Activated CD4-positive, alpha-beta T cell treated with anti-CD3 and anti-CD28 coated beads, Interleukin-2, amount 10 ng/mL, durations not matched to agents 7 days and 5 days (primary cell): ENCODE measurements at places on chromosomes 5 and 9.

- H3K4me3 ChIP-seq, result no peak overlapping the region
- H3K27ac ChIP-seq, result no peak overlapping the region
- H3K27me3 ChIP-seq, result no peaks in the 10 kb centered on the region
- DNase-seq, result no peak
- no peaks in the 10 kb centered on the region for H3K36me3 ChIP-seq
Measured at GRCh38 chr5:53378590-53379247, 101.7 kb upstream of the FST start.

DNA sequence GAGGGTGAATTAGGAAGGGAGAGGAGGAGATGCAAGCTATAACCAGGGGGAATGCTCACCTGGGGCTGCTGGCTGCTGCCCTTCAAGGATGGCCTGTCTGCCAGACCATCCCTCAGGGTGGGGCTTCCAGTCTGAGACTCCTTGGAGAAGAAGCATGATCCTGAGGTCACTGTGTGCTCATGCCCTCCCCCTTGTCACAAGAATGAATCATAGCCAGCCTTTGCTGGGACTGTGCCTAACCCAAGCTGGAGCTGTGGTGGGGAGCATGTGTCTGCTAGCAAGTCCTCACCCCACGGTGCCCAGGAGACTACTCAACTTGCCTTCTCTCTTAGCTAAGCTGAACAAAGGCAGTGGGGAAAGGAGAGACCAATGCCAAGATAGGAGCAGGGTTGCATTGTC lies 463.6 kb downstream of the SPOCK1 start:
- H3K27me3 ChIP-seq, result no peaks in the 10 kb centered on the region
- no peak for DNase-seq
- H3K27ac ChIP-seq, result no peak overlapping the region
- no peaks in the 10 kb centered on the region for H3K36me3 ChIP-seq
- H3K4me1 ChIP-seq, result no peaks in the 10 kb centered on the region

- no peak for DNase-seq
- no peaks in the 10 kb centered on the region for H3K36me3 ChIP-seq
- H3K4me1 ChIP-seq, result no peaks in the 10 kb centered on the region
- peaks cover 3% of the 10 kb centered on the region for H3K27me3 ChIP-seq
Measured at GRCh38 chr5:57529864-57530263, 47.3 kb upstream of the ACTBL2 start.

GRCh38 chr9:69445251-69445650 lies 120.2 kb downstream of the ENTREP1 start:
- no peaks in the 10 kb centered on the region for H3K27me3 ChIP-seq
- H3K27ac ChIP-seq, result no peak overlapping the region
- H3K4me1 ChIP-seq, result peaks cover 12% of the 10 kb centered on the region

DNA sequence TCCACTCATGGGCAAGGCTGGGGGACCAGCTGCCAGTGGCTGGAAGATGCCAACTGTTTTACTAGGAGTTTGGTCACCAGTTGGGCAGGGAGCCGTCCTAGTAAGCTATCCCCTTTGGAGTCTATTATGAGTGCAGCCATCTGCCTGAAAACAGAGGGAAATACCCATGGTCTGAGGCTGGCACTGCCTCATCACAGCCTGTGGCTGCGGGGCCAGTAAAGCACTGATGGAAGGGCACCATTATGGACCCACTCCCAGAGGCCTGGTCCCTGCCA lies 187.2 kb upstream of the PANK3 start:
- DNase-seq, result no peak
- H3K36me3 ChIP-seq, result no peaks in the 10 kb centered on the region
- no peak overlapping the region for H3K27ac ChIP-seq
- H3K27me3 ChIP-seq, result no peaks in the 10 kb centered on the region
- H3K4me3 ChIP-seq, result no peak overlapping the region

DNA sequence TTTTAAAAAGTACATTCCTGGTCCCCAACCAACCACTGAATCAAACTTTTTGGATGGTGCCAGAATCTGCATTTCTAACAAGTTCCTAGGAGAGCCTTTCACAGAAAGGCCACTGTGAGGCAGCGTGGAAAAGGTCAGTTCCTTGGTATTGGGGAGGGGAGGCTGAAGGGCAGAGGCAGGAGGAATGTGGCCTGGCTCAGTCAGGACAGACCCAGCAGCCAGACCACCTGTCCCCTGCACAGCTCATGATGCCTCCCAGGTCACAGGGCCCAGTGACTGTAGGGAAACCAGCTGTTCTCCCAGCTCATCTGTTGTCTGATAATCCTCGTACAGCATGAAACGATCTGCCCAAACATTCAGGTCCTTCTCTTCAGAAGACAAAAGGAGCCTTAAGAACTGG lies 132.9 kb downstream of the LHFPL2 start:
- H3K4me1 ChIP-seq, result no peaks in the 10 kb centered on the region
- no peak for DNase-seq
- no peak overlapping the region for H3K4me3 ChIP-seq
- H3K36me3 ChIP-seq, result no peaks in the 10 kb centered on the region

DNA sequence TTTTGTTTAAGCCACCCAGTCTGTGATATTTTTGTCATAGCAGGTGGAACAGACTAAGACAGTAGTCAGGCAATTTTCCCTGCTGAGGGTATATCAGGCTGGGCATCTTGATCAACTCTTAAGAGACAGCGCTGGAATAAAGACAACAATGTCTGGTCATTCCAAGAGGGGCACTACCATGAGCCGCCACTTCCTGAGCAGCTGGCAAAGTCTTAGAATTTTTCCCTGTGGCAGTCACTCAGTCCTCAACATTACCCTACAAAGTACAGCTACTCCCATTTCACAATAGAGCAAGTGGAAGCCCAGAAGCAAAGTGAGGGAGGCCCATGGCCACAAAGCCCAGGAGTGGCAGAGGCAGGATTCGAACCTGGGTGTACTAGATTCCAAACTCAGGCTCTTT lies 74.8 kb downstream of the SH3PXD2B start:
- H3K36me3 ChIP-seq, result no peaks in the 10 kb centered on the region
- H3K4me3 ChIP-seq, result no peak overlapping the region
- peaks cover 2% of the 10 kb centered on the region for H3K27me3 ChIP-seq

- H3K36me3 ChIP-seq, result peaks cover 42% of the 10 kb centered on the region
- H3K27me3 ChIP-seq, result no peaks in the 10 kb centered on the region
- H3K4me1 ChIP-seq, result peaks cover 31% of the 10 kb centered on the region
- peak overlapping the region; percentile 83 for H3K4me3 ChIP-seq
- DNase-seq, result peak; percentile 10
Measured at GRCh38 chr5:179731791-179732411, 721 bp upstream of the MAML1 start.

- no peak overlapping the region for H3K27ac ChIP-seq
- DNase-seq, result no peak
- no peak overlapping the region for H3K4me3 ChIP-seq
- no peaks in the 10 kb centered on the region for H3K36me3 ChIP-seq
- H3K4me1 ChIP-seq, result no peaks in the 10 kb centered on the region
Measured at GRCh38 chr9:134885679-134886412, 5.2 kb downstream of the FCN2 start.

- peak overlapping the region; percentile 83 for H3K27ac ChIP-seq
- H3K4me1 ChIP-seq, result peaks cover 85% of the 10 kb centered on the region
- H3K36me3 ChIP-seq, result peaks cover 8% of the 10 kb centered on the region
Measured at GRCh38 chr5:157602505-157602904, 26.9 kb upstream of the ADAM19 start.

- H3K27me3 ChIP-seq, result no peaks in the 10 kb centered on the region
- no peak for DNase-seq
- H3K4me1 ChIP-seq, result no peaks in the 10 kb centered on the region
- peaks cover 5% of the 10 kb centered on the region for H3K36me3 ChIP-seq
- H3K27ac ChIP-seq, result no peak overlapping the region
Measured at GRCh38 chr9:125683486-125683885, 23.5 kb downstream of the MAPKAP1 start.

- DNase-seq, result no peak
- no peak overlapping the region for H3K27ac ChIP-seq
- peaks cover 27% of the 10 kb centered on the region for H3K4me1 ChIP-seq
- H3K27me3 ChIP-seq, result no peaks in the 10 kb centered on the region
- H3K4me3 ChIP-seq, result no peak overlapping the region
- H3K36me3 ChIP-seq, result no peaks in the 10 kb centered on the region
Measured at GRCh38 chr5:14929293-14930065, 57.9 kb upstream of the ANKH start.

DNA sequence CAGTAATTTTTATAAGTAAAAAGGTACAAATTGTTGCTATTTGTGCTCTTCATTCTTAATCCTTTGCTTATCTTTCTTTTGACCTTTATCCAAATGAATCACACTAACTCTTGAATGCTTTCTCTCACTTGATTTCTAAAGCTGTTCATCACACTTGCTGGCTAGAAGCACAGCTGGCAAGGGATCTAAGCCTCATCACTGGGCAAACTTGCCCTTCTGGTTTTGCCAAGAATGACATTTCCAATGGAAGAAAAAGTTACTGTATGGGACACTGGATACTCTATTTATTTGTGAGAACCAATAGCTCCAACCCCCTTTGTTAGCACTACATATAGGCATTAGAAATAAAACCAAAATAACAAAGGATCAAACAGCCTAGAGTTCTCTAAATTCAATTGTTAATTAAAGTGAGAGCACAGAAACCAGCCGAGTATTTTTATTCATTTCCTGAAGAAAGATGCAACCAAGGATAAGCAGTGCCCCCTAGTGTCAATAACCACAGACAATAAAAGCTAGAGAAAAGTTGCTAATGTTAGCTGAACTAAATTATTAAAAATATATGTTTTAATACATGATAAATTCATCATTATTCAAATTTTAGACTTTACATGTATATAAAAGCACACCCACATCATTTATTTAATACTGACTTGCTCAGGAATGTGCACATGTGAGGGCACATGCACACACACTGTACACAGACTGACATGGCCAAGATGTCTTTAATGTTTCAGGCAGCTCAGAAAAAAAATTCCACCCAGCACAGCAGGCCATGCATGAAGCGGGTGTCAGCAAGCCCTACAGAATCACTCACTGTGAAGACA lies 59.8 kb upstream of the POU5F2 start:
- no peak overlapping the region for H3K27ac ChIP-seq
- no peaks in the 10 kb centered on the region for H3K36me3 ChIP-seq
- H3K4me3 ChIP-seq, result no peak overlapping the region
- H3K27me3 ChIP-seq, result no peaks in the 10 kb centered on the region

- peak overlapping the region; percentile 84 for H3K27ac ChIP-seq
- H3K27me3 ChIP-seq, result no peaks in the 10 kb centered on the region
- H3K4me1 ChIP-seq, result peaks cover 95% of the 10 kb centered on the region
- H3K4me3 ChIP-seq, result peak overlapping the region; percentile 38
- peaks cover 84% of the 10 kb centered on the region for H3K36me3 ChIP-seq
Measured at GRCh38 chr5:170267431-170268152, 30.0 kb downstream of the LCP2 start.
